ENCODE measurements at places on chromosomes 4 and X.

DNA sequence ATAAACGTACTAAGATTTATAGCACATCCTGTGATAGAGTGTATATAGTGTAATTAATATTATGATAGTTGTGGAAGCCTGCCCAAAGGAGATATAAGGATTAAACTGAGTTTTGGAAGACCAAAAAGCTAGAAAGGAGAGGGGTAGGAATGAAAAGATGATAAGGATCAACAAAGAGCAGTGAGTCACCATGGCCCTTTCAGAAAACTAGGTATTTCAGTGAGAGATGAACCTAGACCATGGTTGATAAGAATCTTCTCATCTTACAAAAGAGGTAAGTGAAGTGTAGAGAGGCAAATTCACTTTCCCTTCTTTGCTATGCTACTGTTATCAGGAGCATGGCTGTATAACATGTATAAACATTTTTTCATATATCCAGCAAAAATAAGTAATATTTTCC lies 133.8 kb upstream of the PLAC1 start:
- no peak for DNase-seq

- DNase-seq: no peak
Measured at GRCh38 chr4:23161787-23162186, 469.1 kb downstream of the GBA3 start.

DNA sequence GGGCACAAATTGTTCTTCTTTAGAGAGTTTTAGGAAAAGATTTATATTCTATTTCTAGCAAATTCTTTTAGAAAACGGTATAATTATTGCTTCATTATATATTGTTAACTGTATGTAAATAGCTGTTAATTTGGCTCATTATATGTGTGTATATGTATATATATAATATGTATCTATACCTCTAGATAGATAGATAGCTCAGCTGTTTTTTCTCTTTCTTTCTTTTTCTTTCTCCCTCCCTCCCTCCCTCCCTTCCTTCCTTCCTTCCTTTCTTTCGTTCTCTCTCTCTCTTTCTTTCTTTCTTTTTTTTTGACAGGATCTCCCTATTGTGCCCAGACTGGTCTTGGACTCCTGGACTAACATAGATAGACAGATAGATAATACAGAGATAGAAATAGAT lies 1538.8 kb downstream of the PCDH7 start:
- DNase-seq: no peak

DNA sequence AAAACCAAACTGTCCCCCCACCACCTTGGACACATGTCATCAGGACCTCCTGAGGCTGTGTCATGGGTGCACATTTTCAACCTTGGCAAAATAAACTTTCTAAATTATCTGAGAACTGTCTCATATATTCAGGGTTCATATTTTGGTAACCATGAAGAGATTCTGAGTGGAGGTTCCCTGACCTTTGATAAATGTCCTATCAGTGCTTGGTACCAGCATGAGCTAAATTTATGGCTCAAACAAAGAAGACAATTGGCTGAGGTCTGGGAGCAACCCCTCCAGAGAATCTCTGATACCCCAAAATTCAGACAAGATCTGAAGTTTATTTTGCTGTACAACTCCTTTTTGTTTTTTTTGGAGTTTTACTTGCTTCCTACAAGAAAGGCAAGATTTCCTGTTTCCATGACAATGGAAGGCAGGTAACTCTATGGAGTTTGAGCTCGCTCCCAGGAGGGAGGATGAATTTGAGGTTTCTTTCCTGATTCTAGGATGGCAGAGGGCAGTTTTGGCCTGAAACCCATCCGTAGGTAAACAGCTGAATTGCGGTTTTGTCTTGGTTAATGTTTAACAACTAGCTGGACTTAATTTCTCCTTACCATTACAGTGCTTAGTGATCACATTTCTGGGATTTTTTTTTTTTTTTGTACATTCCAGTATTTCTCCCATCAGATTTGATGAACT lies 14.5 kb downstream of the UGT2B15 start:
- no peak for DNase-seq

GRCh38 chr4:137180349-137180748 lies 351.9 kb downstream of the PCDH18 start:
- no peak for DNase-seq

DNA sequence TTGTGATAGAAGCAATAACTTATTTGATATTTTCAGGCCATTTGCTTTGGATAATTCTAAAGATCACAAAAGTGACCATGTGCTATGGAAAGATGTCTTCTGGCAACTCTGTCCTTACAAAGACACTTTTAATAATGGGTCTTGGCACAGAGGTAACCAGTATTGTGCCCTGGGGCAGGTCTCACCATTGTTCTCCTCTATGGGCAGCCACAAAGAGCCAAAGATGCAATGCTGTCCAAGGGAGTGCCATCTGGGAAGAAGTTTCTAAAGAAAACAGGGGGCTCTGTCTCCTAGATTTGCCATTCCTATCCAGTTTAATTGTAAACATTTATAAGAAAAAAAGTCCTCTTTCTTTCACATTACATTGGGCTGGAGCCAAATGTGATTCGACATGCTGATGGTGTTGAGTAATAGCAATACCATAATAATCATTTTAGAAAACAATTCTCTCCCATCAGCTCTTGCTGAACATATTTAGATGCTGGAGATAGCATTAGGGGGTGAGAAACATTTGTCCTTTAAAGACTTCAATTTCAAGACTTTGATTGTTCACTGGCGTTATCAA lies 179.9 kb downstream of the KIT start:
- DNase-seq: no peak

DNA sequence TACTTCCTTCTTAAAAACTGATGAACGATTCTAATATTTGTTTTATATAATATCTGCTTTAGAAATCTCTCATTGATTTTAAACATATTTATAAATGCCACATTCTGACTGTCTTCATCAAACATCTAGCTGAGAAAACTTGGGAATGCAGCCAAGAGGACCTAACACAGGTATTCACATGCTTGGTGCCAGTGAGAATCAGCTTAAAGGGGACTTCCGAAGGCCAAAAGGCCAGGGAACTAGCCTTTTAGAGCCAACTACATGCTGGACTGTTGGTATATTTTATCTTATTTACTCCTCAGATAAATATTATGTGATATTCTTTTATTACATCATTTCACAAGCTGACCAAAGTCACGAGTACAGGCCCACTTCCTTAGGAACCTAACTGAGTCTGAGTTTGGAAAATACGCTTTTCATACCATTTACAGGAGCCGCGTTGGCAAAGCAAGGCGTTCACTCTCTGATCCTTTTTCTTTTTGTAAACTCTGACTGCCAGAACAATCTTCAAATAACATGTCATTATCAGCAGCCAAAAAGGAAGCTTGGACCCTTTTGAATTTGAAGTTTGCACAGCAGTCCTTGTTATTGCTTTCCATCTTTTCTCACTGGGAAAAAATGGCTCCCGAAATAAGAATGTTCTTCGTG lies 41.1 kb upstream of the PDLIM3 start:
- no peak for DNase-seq

- DNase-seq: no peak
Measured at GRCh38 chrX:129647418-129648410, 7.0 kb downstream of the APLN start.

DNA sequence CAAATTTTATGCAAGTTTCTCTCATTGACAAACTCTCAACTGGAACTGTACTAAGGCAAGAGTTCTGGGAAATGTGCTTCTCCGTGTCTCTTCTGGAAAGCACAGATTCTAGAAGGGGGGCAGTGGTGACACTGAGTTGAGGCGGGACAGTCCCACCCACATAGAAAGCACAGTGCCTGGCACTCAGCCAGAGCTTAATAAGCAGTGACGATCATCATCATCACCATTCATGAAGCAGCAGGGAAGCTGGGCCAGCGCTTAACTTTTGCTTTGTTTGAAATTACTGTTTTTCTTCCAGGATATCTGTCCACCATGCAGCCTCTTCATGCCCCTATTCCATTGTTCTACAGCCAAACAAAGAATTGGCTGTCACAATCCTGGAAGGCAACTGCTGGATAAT lies 60.3 kb downstream of the BEND2 start:
- no peak for DNase-seq

DNA sequence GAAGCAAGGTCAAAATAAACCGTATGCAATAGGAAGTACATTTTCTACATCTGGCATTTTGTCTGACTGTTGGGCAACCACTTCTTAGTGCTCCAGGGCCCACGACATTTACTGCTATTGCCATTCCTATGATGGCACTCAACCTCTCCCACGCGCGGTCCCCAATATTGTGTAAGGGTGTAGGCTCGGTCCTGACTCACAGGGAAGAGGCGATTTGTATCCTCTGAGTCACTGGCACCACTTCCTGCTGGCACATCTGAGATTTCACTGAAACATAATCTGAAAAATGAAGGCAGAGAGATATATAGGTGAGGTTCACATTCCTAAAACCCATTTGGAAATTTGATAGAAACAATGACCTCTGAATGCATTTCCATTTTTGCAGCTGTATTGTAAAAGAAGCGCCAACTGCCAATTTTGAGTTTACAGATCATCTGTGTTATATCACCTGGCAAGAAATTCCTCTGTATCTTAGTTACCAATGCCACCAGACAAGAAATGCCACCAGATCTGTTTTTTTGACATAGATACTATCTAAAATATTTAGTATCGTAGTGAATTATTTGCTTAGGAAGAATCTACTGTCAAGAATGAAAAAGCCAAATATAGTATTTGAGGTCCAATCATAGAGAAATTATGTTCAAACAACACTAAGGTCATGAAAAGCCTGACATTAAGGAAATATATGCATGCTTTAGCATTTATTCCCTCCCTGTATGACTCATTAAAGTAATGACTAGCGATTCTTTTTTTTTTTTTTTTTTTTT lies 9.8 kb downstream of the EREG start:
- no peak for DNase-seq

GRCh38 chr4:117527601-117528000 lies 442.2 kb upstream of the TRAM1L1 start:
- no peak for DNase-seq

- DNase-seq: no peak
Measured at GRCh38 chr4:68176500-68176899, 46.8 kb upstream of the TMPRSS11F start.

DNA sequence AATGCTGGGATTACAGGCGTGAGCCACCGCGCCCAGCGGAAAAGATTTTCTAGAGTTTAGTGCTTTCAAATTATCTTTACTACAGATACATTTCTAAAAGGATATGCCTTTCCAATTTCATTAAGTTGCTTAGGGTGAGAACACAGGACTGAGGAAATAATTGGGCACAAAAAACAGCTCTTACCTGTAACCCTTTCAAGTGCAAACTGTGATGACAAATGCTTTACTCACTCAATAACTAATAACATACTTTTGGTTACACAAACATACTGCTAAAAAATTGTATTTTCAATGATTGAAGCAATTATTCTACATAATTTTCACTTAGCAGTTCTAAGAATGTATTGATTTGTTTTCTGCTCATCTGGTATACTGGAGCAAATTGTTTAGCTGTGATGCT lies 40.2 kb downstream of the PALLD start:
- no peak for DNase-seq

DNA sequence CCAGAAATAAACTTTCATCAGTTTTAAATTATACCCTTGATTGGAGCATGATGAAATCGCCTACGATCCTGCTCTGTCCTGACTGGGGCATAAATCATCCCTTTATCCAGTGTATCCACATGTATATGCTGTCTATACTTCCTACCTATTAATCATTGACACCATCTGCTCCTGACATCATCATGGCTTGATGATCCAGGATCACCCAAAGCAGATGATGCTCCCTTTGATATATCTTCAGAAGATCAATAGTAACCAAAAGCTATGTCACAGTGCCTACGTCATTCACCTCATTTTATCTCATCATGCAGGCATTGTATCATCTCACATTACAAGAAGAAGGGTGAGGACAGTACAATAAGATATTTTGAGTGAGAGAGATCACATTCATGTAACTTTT lies 137.5 kb downstream of the COMMD8 start:
- no peak for DNase-seq

DNA sequence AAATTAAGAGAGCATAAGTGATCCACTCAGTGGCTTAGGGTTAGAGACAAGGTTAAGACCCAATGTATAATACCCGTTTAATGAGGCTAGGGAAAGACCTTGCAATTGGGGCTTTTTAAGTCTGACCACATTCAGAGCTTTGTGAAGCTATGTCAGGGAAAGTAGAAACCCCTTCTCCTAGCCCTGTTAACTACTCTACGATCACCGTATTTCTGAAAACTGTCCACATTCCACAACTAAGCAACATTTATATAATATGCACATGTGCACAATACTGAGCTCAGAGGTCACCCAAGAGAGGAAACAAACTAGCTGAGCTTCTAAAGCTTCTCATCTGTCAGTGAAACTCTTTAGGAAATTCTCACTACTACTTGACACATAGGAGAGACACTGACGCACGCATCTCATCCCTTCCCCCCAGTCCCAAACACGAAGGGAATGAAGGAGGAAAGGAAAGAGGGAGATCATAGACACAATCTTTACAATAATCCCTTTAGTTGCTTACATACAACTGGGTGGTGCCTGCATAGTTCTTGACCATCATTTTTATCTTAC lies 56.2 kb downstream of the METTL14 start:
- no peak for DNase-seq

- DNase-seq: peak; percentile 9
Measured at GRCh38 chr4:7781366-7781765, 158.3 kb downstream of the AFAP1 start.

DNA sequence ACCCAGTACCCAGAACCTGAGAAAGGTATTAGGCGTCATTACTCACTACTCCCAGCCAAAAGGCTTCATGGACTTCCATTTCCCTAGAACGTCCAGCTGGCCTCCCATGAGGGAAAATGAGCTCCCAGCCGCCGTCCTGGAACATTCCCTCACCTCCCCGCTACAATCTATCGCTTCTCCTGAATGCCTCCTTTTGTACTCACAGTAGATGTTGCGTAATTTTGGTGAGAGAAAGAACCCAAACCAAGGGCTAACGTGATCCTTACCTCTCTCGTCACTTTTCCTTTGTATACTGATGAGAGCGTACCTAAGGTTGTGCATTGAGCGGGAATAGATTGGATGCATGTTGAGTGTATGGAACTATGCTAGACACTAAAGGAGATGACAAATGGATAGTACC lies 161.9 kb downstream of the TENM3 start:
- DNase-seq: no peak

DNA sequence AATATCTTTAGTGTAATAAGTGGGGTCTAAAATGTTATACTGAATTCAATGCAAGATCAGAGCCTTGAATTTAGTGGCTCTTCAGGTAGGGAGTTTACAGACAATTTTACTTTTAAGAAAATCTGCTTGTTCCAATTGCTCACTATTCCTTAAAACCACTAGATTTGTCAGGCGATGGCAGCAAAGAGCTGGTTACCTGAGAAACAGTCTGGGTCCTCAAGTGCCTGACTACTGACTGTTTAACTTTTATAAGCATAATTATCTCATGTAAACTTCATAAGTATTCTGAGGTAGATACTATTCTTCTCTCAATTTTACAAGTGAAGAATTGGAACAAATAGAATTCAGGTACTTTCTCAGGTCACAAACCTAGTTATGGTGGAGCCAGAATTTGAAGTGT lies 84.3 kb downstream of the RRAGB start:
- DNase-seq: no peak

- no peak for DNase-seq
Measured at GRCh38 chrX:18252644-18253359, 32.1 kb upstream of the BEND2 start.
